ENCODE measurements at places on chromosomes 2 and 18.

- peak; percentile 30 for DNase-seq
These were observed 158.4 kb downstream of the SETBP1 start for GRCh38 chr18:44838971-44839666.

DNA sequence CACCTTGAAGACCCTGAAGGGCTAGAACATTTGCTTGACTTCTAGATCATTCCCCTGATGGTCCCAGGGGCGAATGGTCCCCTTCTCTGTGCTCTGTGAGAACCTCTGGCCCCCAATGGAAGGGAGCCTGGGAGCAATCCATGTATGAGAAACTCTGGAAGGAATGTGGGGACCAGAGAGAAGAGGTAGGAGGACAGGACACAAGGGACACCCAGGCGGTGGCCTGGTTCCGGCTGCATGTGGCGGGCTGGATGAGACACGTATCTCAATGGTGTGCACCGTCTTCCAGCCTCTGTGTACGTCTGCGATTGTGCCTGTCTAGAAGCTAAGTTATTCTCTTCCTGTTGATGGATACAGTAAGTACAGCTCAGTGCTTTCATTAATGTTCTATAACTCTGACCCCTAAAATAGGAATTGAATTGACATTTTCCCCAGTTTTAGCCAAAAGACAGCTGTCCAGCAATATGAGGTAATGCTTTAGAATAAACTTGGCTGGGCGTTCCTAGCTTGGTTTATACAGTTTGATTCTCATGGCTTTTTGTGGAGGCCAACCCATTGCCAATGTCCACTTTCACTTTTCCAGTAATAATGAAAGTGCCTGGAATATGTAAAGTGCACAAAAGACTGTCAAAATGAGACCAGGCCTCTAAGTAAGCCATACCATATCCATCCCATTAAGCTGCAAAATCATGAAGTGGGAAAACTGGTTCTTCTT is 30.1 kb upstream of the COPS8 start:
- no peak for DNase-seq

DNA sequence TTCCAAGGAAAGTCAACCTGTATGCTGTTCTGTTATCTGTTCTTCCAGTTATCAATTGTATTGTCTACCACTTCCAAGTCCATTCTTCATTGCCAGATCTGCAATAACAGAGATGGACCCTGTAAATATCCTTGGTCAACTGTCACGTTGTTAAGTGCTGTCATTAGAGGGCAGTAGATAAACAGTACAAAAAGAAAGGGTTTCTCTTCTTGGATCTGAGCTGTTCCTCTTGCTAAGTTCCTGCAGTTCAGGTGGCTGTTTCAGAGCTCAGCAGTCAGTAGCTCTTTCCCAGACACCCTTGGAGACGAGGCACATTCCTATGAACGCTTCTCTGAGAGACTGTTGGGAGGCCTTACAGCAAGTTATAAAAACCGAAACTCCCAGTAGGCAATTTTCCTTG is 957.1 kb upstream of the CHAC2 start:
- no peak for DNase-seq

- DNase-seq: no peak
These were observed 60.2 kb downstream of the RND3 start for GRCh38 chr2:150427298-150427697.

DNA sequence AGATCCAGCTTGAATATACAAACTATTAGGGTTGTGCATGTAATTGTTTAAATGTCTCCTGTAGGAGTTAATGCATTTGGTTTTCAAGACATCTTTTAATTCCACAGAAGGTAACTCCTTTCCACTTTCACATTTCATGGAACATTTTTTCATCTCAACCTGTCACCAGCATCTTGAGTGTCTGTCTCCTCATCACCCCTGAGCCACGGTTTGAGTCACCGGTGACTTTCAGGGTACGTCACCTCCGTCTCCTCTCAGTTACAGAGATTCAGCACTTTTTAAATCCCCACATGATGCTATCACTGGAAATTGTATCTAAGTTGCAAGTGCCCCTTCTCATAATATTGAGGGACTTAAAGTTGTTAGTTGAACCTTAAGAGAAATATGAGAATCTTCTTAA is 25.3 kb downstream of the GPR55 start:
- no peak for DNase-seq

DNA sequence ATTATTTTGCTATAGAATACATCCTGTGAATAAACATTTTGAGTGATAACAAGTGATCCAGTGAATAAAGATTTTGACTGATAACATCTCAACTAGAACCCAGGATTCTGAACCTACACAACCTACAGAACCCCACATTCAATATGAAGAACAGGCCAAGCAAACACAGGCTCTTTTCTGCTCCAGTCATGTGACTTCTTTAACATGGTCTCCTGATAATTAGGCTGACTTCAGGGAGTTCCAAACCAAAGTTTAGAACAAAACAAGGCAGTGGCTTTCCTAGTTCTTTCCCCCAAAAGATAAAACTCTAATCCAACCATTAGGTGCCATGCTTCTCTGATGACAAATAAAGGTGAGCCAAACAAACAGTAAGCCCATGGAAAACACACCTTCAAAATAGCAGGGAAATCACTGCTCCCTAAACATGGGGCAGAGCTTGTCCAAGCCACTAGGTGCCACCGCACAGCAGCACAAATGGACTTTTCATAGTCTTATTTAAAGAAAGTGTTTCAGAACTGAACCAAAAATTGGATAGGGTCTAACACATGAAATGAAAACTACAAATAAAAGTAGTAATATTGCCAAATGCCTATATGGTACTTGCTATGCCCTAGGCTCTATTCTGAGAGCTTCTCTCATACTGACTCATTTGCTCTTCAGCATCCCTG is 95.3 kb downstream of the EVA1A start:
- DNase-seq: no peak

GRCh38 chr18:58807766-58808165 is 56.9 kb upstream of the ZNF532 start:
- no peak for DNase-seq

- no peak for DNase-seq
These were observed 22.0 kb downstream of the DOCK10 start for GRCh38 chr2:225020168-225020849.

GRCh38 chr2:207697411-207697810 is 14.0 kb upstream of the CCNYL1 start:
- DNase-seq: no peak

DNA sequence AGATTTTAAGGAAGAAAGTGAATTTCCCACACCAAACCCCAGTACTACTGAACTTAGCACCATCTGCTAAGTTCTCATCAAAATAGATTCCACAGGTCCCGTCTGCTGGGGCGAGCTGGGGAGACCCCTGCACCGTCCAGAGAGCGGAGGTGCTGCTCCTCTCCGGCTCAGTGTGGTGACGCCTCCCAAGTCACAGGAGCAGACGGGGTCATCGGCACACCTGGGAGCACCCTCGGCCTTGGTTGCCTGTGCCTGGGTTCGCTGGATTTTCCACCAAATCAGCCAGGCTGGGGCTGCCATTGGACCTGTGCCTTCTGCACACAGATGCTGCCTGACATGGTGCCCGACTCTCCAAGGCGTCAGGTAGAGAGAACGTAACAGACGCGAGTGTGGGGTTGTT is 141.3 kb downstream of the PXDN start:
- no peak for DNase-seq

- DNase-seq: no peak
These were observed 244.1 kb downstream of the LPIN1 start for GRCh38 chr2:11990576-11990975.
